GM12891 (cell line): ENCODE measurements at places on chromosomes 5 and 9.

DNA sequence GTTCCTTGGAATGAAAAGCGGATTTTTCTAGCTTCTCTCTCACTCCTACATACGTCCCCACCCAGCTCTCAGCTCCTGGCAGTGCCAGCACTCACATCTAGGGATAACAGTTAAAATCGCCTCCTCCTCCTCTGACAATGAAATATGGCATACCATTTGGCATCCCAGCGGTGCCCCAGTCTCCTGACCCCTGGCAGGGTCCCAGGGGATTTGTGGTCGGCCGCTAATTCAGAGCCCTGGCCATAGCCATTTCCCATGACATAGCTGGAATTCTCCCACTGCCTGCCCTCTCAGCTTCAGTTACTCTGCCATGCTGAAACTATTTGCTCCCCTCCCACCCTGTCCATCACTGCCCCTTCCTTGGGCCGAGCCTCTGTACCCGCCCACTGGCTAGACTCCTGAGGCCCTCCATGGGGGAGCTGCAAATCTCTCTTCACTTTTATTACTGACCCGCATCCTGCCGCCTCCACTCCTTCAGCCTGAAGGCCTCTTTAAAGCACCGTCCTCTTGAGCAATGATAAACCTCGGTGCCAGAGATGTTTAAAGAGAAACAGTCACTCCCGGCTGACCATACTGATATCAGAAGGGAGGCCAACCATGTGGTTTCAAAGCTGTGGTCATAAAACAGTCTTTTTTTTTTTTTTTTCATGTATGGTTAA is 139.8 kb downstream of the SLIT3 start:
- no peak for DNase-seq

GRCh38 chr5:61624553-61625136 is 292.6 kb downstream of the ZSWIM6 start:
- DNase-seq, result no peak

DNA sequence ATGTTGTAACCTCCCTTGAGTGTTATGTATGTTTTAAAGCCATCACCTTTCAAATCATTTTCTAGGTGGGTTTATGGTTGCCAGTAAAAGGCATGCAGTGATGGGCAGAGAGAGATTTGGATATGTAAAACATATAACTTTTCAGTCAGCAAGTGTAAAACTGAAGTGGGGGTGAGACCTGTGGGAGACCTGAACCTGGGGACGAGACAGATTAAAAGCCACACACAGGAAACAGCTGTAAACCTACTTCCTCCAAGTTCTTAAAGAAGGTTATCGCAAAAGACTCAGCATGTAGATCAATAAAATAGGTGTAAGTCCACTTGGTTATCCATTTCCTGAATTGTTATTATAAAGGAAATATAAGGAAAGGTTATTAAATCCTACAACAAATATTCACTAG is 76.6 kb downstream of the YIPF5 start:
- DNase-seq, result no peak

DNA sequence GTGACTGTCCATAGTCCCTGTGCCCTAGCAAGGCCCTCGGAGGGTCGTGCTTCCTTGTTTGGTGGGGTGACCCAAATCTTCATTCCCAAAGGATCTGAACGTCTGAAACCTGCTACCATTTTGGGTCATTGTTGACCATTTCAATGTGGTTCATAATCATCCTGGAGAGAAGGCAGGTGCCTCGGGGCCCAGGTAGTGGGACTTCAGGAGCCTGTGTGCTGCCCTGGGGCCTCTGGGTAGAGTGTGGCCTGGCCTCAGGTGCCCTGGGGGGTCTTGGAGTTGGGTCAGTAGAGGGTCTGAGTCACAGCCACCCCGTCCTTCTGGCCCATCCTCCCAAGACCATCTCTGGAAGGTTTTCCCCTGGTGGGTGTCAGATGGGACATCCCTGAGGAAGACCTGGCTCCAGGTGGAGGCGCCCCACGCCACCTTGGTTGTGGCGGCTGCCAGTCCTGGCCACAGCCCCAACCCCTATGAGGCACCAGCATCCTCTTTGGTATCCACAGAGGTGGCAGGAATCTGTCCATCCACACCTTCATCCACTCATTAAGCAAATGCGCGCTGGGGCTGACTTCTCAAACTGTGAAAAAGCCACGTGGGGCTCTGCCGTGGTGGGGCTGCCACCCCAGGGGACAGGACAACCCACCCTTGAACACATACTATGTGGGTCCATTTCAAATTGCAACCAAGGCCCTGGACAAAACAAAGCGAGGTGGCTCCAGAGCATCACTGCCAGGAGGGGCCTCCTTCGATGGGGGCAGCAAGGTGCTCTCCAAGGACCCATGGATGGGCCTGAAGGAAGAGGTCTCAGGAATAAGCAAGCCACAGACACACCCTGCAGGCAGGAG is 41.6 kb upstream of the FCN1 start:
- no peak for DNase-seq

DNA sequence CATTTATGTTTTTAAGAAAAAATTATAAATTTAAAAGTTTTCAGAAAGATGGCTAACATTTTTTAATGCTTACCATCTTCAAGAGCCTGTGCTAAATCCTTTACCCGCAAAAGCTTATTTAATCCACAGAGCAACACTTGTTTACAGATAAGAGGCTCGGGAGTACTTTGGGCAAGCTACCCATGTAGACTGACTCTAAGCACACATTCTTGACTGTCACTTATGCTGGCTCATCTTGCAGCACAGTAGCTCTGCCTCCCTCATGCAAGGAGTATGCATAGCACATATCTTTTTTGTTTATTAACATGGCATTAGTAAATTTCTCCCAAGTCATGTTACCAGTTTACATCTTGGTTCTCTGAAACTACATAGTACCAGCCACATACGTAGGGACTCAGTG is 14.7 kb downstream of the SH3RF2 start:
- no peak for DNase-seq

- no peak for DNase-seq
These were observed 310.9 kb downstream of the EFNA5 start for GRCh38 chr5:107359916-107360234.

GRCh38 chr5:134088291-134088690 is 26.2 kb upstream of the TCF7 start:
- no peak for DNase-seq

DNA sequence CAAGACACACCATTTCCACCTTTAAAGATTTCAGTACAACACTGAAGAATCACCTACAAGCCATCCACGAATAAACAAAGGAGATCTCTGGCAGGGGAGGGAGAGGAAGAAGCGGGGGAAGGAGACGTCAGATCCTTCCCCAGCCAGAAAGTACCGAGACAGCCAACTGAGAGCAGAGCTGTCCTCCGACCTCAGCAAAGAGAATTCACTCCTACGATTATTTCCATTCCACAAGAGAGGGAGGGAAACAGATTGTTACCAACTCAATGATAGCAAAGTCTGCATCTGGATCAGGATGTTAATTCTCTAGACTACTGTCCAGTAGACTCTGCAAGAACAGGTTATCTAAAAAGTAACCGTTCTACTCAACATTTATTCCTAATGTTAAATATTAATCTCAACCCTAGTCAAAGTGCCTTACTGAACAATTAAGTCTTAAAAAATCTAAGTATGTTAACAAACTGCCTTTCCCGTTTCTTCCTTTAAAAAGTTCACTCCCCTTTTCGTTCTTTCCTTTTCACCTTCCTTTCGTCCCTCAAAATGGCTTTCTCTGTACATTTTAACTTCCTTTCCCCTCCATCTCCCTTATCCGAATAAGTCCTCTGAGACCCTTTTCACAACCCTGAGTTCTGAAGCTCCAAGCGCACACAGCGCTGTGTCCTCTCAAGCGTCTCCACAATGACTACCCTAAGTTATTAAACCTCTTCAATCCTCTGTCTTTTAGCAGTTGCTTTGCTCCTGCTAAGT is 1.4 kb downstream of the CHD1 start:
- no peak for DNase-seq

GRCh38 chr9:79764374-79764773 is 192.6 kb downstream of the TLE4 start:
- no peak for DNase-seq

GRCh38 chr5:41247135-41247534 is 33.8 kb upstream of the C6 start:
- no peak for DNase-seq

GRCh38 chr9:131402073-131402472 is 8.2 kb downstream of the PRRC2B start:
- DNase-seq, result no peak

- DNase-seq, result no peak
These were observed 388.1 kb upstream of the ACO1 start for GRCh38 chr9:31996331-31996730.

GRCh38 chr5:73488806-73489205 is 9.4 kb upstream of the BTF3 start:
- no peak for DNase-seq

DNA sequence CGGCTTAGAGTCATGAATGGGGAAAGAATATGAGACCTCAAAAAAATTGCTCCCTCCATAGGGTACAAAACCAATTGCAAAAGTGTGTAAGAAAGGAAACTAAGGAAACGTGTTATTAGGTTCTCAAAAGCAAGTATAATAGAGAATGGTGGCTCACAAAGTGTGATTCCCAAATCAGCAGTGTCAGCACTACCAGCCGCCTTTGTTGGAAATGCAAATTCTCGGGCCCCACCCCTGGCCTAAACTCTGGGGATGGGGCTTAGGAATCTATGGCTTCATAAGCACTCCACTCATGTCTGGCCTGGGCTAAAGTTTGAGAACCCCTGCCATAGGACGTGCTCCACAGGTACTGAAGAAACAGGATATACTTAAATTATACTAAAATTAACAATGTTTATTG is 1.6 kb upstream of the CCDC69 start:
- no peak for DNase-seq

GRCh38 chr5:143239882-143240518 is 163.5 kb downstream of the NR3C1 start:
- no peak for DNase-seq

DNA sequence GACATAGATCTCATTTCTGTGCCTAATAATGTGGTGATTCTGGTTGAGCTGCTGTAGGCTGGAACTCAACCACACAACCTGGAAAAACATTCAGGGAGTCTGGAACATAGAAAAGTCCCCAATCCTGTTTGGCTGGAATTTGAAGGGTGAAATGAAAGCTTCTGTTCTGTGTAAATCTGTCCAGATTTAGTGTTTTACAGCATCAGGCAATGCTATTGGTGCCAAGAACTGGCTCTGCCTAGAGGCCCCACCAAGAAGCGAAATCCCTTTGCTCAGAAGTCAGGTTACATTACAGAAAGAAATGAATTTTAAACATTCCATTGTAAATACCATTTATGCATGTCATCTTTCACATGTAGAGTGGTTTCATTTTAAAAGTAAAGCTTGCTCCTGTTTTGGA is 56.3 kb downstream of the TMEM174 start:
- no peak for DNase-seq
